Cortex of kidney (tissue), 1 donor: ENCODE measurements at places on chromosomes 7 and 10.

- DNase-seq = no peak
Observed at GRCh38 chr7:155815332-155816191, 3.3 kb upstream of the SHH start.

- DNase-seq = no peak
Observed at GRCh38 chr7:15667991-15668390, 18.5 kb downstream of the MEOX2 start.

DNA sequence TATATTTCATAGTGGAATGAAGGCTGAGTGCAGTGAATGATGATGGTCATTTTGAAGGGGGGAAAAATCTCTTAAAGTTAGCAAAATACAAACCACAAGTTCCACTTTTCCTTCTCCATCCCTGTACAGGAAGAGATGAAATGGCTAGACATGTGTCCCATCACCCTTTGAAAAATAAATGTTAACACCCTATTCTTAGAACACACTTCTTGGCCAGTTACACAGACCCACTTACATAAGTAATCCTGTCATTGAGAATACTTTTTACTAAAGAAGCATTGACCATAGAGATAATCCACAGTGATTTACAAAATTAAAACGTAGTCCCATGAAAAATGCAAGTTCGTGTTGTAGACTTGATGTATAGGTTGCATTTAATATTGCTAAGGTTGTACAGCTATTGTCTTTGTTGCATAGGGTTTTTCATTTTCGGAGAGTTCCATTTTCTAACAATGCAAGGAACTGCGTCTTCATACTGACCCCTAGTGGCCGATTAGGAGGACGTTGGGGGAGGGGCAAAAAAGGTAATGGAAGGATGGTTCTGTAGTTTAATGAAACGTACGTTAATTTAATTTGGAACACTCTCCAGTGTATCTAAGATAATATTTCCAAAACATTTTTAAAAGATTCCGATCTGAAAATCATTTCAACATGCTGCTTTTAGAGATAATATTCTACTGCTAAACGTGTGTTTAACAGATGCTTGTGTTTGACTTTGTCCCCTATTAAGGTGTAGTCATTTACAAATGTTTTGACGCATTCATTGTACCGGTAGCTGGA is 60.9 kb downstream of the ARMC3 start:
- no peak for DNase-seq

- no peak for DNase-seq
Observed at GRCh38 chr7:132359743-132360142, 216.5 kb downstream of the PLXNA4 start.

GRCh38 chr10:31020209-31020608 is 11.5 kb downstream of the ZNF438 start:
- no peak for DNase-seq

DNA sequence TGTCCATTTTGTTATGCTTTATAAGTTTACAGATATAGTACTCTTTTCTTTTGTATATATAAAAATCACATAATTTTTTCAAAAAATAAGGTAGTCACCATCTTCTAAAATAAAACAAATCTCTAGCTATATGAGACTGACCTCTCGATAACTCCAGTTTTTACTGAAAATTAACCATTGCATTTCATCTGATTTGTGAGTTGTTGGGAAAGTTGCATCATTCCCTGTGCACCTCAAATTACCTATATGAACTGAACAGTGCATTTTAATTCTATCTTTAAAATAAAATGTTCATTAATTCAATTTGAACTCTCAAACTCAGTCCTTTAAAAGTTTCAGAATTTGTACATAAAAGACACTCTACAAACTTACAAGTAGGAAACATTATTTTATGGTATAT is 86.0 kb downstream of the VWDE start:
- no peak for DNase-seq

- no peak for DNase-seq
Observed at GRCh38 chr7:17497136-17497535, 198.7 kb downstream of the AHR start.
